Left colon (tissue), 2 donors: ENCODE measurements at places on chromosomes 3 and 15.
A peak's percentile ranks its signal among the peaks of the same experiment; 100 is the strongest.

DNA sequence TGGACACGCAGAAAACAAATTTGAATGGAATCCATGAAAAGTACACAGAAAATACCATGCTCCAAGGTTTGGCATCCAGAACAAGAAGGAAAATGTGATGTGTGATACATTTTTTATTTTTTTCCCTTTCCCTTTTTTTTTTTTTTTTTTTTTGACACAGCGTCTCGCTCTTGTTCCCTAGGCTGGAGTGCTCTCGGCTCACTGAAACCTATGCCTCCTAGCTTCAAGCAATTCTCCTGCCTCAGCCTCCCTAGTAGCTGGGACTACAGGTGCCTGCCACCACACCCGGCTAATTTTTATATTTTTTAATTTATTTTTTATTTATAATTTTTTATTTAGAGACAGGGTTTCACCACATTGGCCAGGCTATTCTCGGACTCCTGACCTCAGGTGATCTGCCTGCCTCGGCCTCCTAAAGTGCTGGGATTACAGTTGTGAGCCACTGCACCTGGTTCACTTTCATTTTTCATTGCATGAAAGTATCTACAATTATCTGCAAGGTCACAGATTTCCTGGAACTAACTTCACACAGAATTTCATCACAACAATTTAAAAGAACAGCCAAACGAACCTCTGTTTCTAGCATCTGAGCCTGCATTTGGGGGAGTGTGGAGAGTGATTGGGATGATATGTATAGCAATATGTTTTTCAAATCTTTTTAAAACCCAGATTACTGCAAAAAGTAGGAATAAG is 8.3 kb downstream of the POU1F1 start:
- DNase-seq, result no peak

DNA sequence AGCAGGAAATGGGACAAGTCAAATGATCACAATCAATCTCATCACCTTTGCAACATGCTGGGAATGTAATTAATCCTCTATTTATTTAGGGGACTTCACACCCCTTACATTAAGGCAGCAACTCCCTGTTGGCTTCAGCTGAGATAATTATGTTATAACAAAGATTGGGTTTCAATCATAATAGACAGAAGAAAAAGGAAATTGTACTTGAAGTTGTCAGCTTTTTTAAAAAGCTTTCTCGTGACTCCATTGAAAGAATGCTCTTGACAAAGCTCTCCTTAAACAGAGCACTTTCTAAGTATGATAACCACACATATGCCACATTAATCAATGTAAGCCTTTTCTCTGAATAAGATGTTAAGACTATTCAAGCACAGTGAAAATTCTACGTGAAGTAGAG is 65.7 kb downstream of the SHQ1 start:
- DNase-seq, result no peak

- no peak for DNase-seq
These were observed 26.6 kb downstream of the TMEM45A start for GRCh38 chr3:100518983-100519382.

GRCh38 chr15:74773731-74774252 is 8.1 kb upstream of the CSK start:
- DNase-seq, result no peak

- peak; percentile 37 for DNase-seq
These were observed 3.9 kb upstream of the ACTL6A start for GRCh38 chr3:179558742-179559364.

- DNase-seq, result no peak
These were observed 278.6 kb upstream of the GPR149 start for GRCh38 chr3:154708554-154708953.

- DNase-seq, result no peak
These were observed 44.0 kb downstream of the IDH2 start for GRCh38 chr15:90058308-90058707.

- no peak for DNase-seq
These were observed 151.4 kb downstream of the KLF13 start for GRCh38 chr15:31477851-31478701.

DNA sequence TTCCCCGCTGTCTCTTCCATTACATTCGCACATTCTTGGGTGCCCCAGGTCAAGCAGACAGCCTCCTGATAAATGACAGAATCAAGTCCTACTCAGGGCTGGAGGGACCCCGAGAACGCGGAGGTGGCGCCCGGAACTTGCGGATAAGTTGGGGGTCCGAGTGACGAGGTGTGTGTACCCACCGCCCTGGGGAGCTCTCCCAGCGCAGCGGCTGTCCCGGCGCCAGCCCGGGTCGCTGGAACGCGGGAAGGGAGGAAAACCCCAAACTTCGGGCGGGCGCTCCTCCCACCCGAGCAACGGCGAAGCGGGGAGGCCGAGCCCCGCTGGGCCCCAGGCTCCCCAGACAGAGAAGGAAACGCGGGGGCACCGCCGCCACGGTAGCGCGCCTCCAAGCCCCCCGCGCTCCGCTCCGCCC is 550 bp downstream of the CLN6 start:
- DNase-seq, result no peak

DNA sequence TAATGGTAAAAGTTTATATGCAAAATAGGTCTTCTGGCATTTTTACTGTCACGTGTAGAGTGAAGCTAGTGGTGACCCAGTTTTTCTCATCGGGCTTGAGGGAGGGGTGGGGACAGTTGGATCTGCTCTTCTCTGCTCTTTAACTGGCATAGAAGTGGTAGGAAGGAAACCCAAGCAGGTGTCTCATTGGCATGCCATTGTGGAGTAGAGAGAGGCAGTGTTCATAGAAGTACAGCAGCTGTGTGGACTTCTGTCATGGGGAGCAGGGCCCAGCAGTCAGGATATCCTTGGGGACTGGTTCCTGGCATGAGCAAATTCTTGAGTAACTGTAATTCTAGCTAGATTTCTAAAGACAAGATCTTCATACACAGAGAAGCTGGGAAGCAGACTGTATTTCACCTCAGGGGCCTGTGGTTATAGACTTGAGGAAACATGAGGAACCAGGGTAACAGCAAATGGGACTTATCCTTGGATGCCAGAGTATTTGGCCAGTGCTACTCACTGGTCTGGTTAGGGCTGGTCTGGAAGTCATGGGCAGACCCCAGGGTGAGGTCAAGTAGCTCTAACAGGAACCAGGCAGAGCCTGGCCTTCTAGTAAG is 42.9 kb downstream of the CDIN1 start:
- no peak for DNase-seq

GRCh38 chr15:68425428-68426060 is 6.4 kb downstream of the ITGA11 start:
- DNase-seq, result no peak

GRCh38 chr3:733313-733712 is 359.5 kb upstream of the CNTN6 start:
- no peak for DNase-seq

DNA sequence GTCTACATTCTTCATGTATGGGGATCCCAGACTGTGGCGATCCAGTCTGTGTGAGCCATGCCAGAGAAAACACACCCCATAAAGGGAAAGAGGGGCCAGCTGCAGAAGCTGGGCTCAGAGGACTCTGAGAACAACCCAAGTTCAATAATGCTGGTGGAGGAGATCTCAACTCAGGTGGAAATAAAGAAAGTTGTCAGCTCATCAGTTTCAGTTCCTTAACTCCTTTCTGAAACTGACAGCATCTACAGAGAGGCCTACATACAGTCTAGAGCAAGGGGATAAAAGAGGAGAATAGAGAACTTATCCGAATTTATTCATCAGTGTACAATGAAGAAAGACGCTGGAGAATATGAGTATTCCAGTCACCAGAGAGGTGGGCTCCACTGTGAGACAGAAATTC is 77.0 kb downstream of the NTRK3 start:
- DNase-seq, result no peak

- peak; percentile 78 for DNase-seq
These were observed 6.9 kb downstream of the PLCH1 start for GRCh38 chr3:155737844-155738460.

DNA sequence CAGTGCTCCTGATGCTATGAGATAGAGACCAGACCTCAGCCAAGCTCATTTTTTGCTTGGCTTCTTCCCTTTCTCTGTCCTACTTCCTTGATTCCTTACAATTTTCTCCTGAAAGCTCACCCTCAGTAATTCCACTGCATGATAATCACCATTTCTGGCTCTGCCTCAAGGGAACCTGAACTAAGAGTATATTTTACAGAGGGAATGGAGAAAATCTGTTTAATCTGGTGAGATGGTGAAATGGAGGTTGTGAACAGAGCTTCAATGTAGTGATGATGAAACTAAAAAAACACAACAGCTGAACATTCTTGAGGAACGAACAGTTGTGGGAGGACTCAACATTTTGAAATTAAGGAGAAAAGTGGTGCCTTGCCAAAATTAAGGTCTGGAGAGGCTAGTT is 16.3 kb downstream of the HHLA2 start:
- DNase-seq, result no peak

DNA sequence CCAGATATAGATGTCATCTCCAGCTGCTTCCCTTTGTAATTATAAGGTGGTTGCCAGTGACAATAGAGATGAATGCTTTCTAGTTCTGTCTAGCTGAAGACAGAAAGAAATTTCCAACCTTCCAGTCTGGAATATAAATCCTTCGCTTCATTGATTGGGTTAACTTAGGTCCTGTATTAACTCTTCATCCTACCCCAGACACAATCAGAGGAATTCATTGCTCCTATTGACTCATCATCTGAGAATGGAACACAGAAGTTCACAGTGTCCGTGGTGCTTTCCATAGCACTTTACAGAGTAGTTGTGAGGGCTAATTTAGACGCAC is 241.4 kb downstream of the NFKBIZ start:
- DNase-seq, result no peak
